Activated naive CD4-positive, alpha-beta T cell treated with anti-CD3 and anti-CD28 coated beads for 36 hours (primary cell): ENCODE measurements at places on chromosomes 5 and 9. TPM values are rescaled to one million over a fixed set of nuclear protein-coding genes. Genes with fewer than 3 reads are reported as not detected.

Gene SIT1
- 44.0 TPM for total RNA-seq

Gene MCIDAS
- total RNA-seq: 0.17 TPM

GRCh38 chr5:39073767-39074016 is 507 bp downstream of the RICTOR start:
- H3K27ac ChIP-seq: peak overlapping the region; percentile 88
- H3K4me1 ChIP-seq: peaks cover 31% of the 10 kb centered on the region
- DNase-seq: no peak

DNA sequence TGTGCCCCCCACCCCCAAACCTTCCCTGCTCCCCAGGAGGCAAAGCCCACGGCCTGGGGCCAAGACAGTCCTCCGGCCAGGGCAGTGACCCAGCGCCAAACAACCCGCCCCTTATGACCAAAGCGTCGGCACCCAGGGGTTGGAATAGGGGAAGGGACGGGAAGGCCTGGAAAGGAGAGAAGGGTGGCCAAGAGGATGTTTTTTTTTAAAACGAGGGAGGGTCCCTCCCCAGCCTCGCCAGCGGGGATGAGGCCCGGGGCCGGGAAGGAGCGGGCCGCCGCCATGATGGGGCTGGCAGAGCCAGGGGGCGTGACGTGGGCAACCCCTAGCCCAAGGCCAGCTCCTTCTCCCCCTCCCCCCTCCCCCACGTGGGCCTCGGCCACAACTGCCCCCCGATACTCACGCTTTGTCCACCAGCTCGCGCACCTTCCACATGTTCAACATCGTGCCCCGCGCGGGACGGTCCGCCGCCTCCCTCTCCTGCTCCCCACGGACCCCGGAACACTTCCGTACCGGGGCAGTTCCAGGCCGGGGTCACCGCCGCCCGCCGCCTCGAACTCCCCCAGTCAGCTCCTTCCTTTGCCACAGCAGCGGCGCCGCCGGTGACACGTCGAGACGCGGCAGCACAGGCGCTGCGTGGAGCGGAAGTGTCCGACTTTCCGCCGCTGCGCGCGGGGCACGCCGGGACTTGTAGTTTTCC is at the start of gene CLINT1:
Gene CLINT1 (minus strand): TSS at position 619 of the 700 bp plus-strand sequence. CDS start 175 bp downstream, at position 444.
- peak within 1 kb of the TSS; percentile 86 for H3K4me3 ChIP-seq
- H3K27me3 ChIP-seq: no peaks in the 10 kb centered on the region
- peaks cover 3% of the 10 kb centered on the region for H3K36me3 ChIP-seq
- H3K27ac ChIP-seq: peak within 1 kb of the TSS; percentile 87
- H3K4me1 ChIP-seq: peaks cover 70% of the 10 kb centered on the region

Gene GNG10
- 20.6 TPM for total RNA-seq

Gene CDC25C
- 26.6 TPM for total RNA-seq

DNA sequence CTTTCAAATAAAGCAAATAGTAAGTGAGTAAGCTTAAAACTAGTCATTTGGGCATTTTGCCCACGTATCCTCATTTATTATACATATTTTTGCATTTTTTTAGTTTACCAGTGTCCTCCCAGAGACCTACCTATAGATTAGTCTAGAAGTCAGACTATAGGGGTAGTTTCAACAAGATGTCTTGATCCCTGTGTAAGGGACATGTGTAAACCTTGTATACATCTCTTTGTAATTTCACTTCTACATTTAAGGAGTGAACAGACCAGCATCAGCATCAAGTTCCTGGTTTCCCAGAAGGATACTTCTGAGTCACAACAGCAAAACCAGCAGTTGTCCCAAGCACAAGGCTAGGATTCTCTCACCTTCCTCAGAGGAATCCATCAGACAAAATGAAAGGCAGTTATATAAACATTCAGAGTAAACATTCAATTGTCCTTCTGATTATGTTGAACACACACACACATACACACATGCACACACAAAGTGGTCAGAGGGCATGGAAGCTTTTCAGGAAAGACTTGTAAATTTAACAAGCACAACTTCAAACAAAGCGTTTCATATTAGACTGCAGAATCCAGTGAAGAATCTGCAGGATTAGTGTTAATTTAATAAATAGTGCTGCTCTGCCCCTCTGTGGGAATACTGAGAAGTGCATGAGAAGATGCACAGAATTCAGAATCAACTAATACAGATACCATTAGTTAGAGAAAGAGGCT is 55.4 kb downstream of the HINT1 start:
- peaks cover 6% of the 10 kb centered on the region for H3K4me1 ChIP-seq
- peak; percentile 54 for DNase-seq
- no peaks in the 10 kb centered on the region for H3K27me3 ChIP-seq
- H3K27ac ChIP-seq: no peak overlapping the region

DNA sequence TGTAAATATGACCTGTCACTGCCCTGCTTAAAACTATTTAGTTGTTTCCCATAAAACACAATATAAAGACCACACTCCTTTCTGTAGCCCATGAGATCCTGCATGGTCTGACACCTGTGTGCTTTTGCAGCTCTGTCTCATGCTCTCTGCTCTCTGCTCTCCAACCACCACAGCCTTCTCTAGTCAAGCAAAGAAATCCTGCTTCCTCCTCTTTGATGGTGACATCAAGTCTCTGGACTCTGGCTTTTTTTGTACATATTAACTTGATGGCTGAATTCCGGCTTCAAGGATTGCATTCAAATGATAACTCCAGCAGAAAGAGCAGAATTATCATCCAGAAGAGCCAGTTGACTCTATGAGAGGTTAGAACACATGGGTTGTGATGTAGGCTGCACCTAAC is 58.2 kb downstream of the CHSY3 start:
- peaks cover 8% of the 10 kb centered on the region for H3K27me3 ChIP-seq
- no peaks in the 10 kb centered on the region for H3K4me1 ChIP-seq
- no peaks in the 10 kb centered on the region for H3K36me3 ChIP-seq
- H3K27ac ChIP-seq: no peak overlapping the region
- no peak for DNase-seq

DNA sequence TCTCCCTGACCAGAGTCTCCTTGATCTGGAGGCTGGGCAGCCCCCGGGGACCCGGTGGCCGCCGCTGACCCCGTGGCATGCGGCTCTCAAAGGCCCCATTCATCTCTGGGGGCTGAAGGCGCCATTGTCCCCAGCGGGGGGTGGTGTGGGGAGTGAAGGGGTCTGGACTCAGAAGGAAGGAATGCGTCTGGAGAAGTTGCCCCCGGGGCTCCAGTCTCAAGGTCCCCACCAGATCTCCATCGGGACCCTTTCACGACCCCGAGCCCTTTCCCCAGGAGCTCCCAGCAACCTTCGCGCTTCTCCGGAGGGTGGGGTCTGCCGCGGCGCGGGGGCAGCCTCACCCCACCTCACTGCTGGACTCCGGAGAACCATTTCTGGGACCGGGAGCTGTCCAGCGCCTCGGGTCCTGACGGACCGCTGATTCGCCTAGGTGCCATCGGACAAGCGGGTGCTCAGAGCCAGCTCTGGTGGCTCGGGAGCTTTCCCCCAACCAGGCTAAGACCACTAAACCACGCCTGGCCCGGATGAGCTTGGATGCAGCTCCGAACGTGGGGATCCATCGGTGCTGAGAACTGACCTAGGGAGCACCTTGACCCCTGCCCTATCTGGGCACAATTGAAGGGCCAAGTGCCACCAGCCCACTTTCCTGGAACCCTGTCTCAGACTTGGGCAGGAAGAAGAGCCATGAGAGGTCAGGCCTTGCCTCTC is 5.1 kb upstream of the PCDH1 start:
- H3K36me3 ChIP-seq: no peaks in the 10 kb centered on the region
- H3K4me1 ChIP-seq: peaks cover 9% of the 10 kb centered on the region
- H3K4me3 ChIP-seq: no peak overlapping the region
- peak; percentile 48 for DNase-seq

DNA sequence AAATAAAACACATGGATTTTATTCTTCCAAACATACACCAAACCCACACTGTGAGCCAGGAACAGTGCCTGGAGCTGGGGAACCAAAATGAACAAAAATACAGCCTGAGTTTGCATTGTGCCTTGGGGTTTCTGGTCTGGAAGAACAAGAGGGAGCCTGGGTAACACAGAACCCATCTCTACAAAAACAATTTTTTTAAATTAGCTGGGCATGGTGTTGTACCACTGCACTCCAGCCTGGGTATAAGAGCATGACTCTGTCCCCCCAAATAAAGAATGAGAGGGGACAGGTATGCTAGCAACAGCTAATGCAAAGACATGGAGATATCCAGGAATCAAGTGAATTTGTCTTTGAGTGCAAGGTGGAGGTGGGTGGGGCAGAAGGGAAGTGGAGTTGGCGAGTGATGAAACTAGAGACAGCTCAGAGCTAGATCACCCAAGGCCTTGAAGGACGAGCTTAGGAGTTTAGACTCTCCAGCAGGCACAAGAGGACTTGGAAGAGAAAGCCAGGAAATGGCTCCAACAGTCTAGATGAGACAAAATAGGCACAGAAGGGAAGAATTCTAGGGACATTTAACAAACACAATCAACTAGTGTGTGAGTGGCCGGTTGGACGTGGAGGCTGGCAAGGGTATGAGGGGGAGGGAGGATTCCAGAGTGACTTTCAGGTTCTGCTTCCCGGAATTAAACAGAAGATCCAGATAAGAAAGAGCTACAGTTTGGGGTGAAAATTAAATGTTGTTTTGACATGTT is 47.4 kb downstream of the FNBP1 start:
- H3K4me1 ChIP-seq: peaks cover 80% of the 10 kb centered on the region
- H3K4me3 ChIP-seq: peak overlapping the region; percentile 52
- H3K27me3 ChIP-seq: no peaks in the 10 kb centered on the region
- peak; percentile 63 for DNase-seq
- H3K36me3 ChIP-seq: peaks cover 20% of the 10 kb centered on the region

- H3K27me3 ChIP-seq: no peaks in the 10 kb centered on the region
- no peaks in the 10 kb centered on the region for H3K4me1 ChIP-seq
- no peak overlapping the region for H3K27ac ChIP-seq
Observed at GRCh38 chr5:126402621-126403555, 20.3 kb upstream of the GRAMD2B start.

Gene EGFLAM
- total RNA-seq: not detected

- no peaks in the 10 kb centered on the region for H3K36me3 ChIP-seq
- no peaks in the 10 kb centered on the region for H3K27me3 ChIP-seq
- peak overlapping the region; percentile 77 for H3K27ac ChIP-seq
- peak; percentile 20 for DNase-seq
Observed at GRCh38 chr5:88502179-88503040, 233.8 kb upstream of the TMEM161B start.

DNA sequence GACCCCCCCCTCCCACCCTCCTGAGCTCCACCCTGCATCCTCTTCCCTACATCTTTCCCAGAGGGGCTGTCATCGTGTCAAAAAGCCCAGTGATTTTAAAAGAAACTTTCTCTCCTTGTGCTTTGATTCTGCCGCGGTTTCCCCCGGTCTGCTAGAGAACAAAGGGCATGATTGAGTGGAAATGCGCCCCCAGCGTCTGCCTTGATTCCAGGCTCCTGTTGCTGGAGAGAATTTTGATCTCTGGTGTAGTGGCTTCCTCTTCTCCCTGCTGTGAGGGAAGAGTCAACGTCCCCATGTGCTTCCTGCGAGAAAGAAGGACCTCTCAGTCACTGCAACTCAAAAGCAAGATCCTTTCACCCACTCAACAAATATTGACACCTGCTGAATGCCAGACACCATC is 61.9 kb upstream of the RAPGEF1 start:
- DNase-seq: no peak
- H3K27ac ChIP-seq: no peak overlapping the region
- H3K36me3 ChIP-seq: no peaks in the 10 kb centered on the region
- no peaks in the 10 kb centered on the region for H3K4me1 ChIP-seq
- peaks cover 14% of the 10 kb centered on the region for H3K27me3 ChIP-seq
- no peak overlapping the region for H3K4me3 ChIP-seq

Gene PCDHGC5
- total RNA-seq: not detected

- no peak for DNase-seq
- no peak overlapping the region for H3K4me3 ChIP-seq
- no peaks in the 10 kb centered on the region for H3K27me3 ChIP-seq
- no peaks in the 10 kb centered on the region for H3K36me3 ChIP-seq
- H3K4me1 ChIP-seq: no peaks in the 10 kb centered on the region
Observed at GRCh38 chr9:34675869-34676268, 13.4 kb upstream of the CCL27 start.

DNA sequence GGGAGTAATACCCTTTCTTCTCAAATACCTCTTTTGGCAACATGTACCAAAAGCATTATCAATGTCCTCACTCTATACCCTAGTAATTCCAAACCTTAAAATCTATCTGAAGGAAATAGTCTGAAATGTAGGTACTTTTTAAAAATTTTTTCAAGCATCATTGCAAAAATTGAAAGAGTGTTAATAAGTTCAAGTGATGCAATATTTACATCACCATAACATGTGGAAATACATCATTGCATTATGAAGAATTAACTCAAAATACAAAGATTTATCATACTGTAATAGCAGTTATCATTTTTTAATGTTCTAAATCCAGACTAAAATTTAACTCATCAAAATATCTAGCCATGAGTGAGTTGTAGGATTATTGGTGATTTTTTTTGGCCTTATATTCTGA is 123.1 kb downstream of the DENND1A start:
- peaks cover 2% of the 10 kb centered on the region for H3K36me3 ChIP-seq
- no peak for DNase-seq
- no peaks in the 10 kb centered on the region for H3K27me3 ChIP-seq
- no peak overlapping the region for H3K4me3 ChIP-seq
- no peaks in the 10 kb centered on the region for H3K4me1 ChIP-seq

GRCh38 chr5:163773226-163773625 is 267.8 kb downstream of the MAT2B start:
- no peaks in the 10 kb centered on the region for H3K4me1 ChIP-seq
- no peak overlapping the region for H3K27ac ChIP-seq
- DNase-seq: no peak
- H3K27me3 ChIP-seq: no peaks in the 10 kb centered on the region
- H3K4me3 ChIP-seq: no peak overlapping the region

Gene UAP1L1
- 3.4 TPM for total RNA-seq

DNA sequence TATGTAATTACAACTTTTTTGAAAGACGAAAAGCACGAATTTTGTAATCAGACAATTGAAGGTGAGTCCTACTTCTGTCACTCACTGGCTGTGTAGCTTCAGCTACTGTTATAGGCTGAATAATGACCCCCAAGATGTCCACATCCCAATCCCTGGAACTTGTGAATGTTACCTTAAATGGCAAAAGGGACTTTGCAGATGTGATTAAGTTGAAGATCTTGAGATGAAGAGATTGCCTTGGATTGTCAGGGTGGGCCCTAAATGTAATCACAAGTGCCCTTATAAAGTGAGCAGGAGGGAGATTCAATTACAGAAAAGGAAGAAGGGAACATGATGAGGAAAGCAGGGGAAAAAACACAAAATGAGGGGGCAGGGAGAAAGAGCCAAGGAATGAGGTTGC is 326.2 kb upstream of the MSX2 start:
- no peak overlapping the region for H3K27ac ChIP-seq
- no peak for DNase-seq
- H3K27me3 ChIP-seq: peaks cover 9% of the 10 kb centered on the region
- peaks cover 2% of the 10 kb centered on the region for H3K36me3 ChIP-seq

DNA sequence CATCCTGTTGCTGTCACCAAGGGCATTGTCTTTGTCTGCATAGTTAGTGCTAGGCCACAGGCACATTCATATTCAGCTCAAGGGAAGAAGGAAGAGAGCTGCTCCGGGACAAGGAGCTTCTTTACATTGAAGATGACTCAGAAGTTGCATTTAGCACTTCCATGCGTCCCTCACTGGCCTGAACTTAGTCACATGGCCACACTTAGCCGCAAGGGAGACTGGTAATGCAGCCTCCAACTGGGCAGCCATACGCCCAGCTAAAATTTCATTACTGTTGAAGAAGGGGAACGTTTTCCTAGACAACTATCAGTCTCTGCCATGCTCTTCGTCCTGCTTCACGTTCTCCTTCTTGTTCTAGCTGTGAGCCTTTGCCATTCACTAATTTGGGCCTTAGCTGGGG is 20.0 kb downstream of the ACTL7B start:
- no peaks in the 10 kb centered on the region for H3K4me1 ChIP-seq
- DNase-seq: no peak
